Hematopoietic multipotent progenitor cell treated with erythropoietin and hydrocortisone succinate and interleukin-3 and kit ligand, for 17 days (in vitro differentiated cells): ENCODE measurements at places on chromosomes 2 and 18.

- no peak for DNase-seq
These were observed 151.8 kb downstream of the MBP start for GRCh38 chr18:76980663-76981395.

GRCh38 chr2:130376433-130377293, 20.8 kb downstream of the PTPN18 start:
- DNase-seq = no peak

GRCh38 chr2:229715895-229716507, 1.6 kb upstream of the DNER start:
- no peak for DNase-seq

GRCh38 chr2:190781604-190782198, 98.9 kb upstream of the GLS start:
- peak; percentile 32 for DNase-seq

- DNase-seq = no peak
These were observed 67.2 kb downstream of the LRRFIP1 start for GRCh38 chr2:237694415-237695194.

DNA sequence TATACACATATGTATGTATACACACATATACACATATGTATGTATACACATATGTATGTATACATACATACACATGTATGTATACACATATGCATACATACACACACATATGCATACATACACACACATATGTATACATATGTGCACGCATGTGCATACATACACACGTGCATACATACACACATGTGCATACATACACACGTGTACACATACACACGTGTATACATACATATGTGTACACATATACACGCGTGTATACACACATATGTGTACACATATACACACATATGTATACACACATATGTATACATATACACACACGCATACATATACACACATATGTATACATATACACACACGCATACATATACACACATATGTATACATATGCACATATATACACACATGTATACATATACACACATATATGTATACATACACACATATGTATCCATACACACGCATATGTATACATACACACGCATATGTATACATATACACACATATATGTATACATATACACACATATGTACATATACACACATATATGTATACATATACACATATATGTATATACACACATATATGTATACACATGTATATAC, 21.5 kb downstream of the NABP1 start:
- DNase-seq = no peak
